NCI-H1436 treated with DMSO at 0.1 percent for 48 hours (cell line): ENCODE measurements at places on chromosomes 12 and 14.

DNA sequence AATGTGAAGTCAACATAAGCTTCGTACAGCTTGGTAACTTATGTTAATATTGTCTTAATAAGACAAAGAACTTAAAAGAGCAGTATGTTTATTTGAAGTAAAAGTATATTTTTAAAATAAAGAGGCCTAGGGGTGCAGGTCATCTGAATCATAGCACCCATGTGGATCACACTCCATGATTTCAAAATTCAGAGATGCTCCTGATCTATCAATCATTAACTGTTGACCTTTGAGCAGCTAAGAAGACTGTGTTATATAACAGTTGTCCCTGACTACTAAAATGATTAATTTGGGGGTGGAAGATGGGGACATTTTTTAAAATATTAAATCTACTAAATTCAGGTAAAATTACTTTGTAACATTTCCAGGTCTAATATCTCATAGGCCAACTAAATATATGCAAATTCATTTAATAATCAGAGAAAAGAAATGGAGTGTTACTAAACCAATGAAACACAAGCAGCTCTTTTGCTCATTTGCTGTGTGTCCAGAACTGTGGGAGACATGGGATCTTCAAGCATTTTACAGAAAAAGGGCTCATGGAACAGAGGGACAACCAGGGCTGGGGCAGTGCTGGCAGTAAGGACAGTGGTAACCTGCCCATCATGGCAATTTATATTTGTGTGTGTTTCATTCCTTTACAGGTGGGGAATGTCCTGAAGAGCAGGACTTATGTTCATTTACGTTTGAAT lies 120.7 kb upstream of the PCED1B start:
- no peak for DNase-seq

DNA sequence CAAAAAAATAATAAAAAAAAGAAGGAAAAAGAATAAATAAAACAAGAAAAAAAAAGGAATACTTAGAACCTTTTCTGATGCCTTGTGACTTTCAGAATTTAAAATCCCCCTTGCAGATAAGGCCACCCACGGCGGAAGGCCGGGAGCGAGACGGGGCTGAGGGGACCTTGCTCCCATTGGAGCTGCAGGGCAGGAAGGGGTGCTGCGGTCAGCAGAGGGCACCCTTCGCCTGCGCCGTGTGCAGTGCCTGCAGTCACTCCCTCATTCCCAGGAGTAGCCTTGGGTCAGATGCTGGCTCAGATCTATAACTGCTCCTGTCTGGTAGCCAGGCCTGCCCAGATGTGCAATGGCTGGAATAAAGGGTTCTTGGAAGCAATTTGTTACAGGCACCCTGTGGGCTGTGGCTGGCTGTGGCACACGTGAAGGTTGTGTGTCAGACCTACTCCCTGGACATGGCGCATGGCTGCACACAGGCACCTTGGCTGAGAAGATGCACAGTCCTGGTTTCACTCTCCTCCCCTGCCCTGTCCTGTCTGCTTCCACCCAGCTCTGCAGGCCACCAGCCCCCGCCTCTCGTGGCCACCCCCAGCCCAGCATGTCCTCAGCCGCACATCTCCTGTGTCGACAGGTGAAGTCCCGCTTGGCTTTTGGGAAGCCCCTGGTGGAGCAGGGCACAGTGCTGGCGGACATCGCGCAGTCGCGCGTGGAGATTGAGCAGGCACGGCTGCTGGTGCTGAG lies 13.4 kb upstream of the ALDH2 start:
- no peak for DNase-seq

GRCh38 chr14:87712396-87713090 lies 280.4 kb downstream of the GALC start:
- DNase-seq = no peak

DNA sequence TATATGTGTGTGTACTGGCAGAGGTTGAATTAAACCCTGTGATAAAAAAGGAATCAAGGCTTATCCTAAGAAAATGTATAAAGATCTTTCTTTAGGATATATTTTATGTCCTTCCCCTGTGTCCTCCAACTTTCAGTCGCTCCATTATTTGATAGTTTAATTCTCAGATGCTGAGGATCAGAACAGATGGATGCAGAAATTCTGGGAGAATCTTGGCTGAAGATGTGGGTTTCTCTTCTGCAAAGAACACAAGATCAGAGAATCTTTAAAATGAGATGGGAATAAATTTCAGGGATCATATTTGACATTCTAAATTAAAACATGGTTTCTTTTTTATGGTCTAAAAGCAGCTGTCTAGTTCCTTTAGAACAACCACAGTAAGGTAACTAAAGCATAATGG lies 37.9 kb downstream of the LRFN5 start:
- DNase-seq = no peak

DNA sequence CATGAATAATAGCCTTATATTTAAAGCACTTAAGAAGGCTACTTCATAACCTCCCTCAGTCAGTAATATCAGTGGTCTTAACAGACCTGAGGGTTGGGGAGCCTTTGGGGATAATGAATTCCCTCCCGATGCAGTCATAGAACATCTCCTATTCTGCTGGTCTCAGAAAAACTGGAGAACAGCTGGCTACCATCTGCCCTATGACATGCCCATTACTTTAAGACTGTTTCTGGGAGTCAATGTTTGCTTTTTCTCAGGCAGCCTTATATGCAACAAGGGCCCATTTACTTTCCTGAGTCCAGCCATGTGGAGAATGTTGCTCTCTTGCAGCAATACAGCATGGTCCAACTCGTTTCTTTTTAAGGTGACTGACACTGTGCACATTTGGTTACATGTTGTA lies 161.7 kb upstream of the PARP11 start:
- no peak for DNase-seq

- DNase-seq = no peak
These were observed 303.8 kb upstream of the DDHD1 start for GRCh38 chr14:53456931-53457330.

GRCh38 chr12:110819646-110820045 lies 27.1 kb upstream of the CCDC63 start:
- no peak for DNase-seq

DNA sequence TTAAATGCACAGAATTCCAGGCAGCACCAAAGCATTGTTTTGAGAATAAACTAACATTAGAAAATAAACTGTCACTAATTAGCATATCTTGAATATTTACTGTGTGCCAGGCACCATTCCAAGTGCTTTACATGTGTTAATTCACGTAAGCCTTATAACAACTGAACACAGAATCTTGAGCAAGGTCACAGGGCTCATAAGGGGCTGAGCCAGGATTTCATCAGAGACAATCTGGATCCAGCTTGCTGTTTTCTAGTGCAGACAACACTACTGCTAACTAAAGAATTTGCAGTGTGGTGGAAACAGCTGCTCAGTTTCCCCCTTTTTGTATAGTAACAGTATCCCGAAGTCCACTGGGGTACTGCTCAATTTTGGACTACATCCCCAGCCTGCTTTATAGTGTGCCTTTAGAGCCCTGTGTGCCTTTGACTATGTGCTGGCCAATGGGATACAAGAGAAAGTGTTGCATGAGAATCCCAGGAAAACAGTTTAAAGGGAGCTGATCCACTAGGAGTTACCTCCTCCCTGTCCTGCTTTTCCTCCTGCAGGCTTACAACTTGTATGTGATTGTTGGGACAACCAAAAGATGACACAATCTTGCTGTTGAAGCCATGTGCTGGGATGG lies 36.0 kb upstream of the RMST start:
- DNase-seq = no peak

DNA sequence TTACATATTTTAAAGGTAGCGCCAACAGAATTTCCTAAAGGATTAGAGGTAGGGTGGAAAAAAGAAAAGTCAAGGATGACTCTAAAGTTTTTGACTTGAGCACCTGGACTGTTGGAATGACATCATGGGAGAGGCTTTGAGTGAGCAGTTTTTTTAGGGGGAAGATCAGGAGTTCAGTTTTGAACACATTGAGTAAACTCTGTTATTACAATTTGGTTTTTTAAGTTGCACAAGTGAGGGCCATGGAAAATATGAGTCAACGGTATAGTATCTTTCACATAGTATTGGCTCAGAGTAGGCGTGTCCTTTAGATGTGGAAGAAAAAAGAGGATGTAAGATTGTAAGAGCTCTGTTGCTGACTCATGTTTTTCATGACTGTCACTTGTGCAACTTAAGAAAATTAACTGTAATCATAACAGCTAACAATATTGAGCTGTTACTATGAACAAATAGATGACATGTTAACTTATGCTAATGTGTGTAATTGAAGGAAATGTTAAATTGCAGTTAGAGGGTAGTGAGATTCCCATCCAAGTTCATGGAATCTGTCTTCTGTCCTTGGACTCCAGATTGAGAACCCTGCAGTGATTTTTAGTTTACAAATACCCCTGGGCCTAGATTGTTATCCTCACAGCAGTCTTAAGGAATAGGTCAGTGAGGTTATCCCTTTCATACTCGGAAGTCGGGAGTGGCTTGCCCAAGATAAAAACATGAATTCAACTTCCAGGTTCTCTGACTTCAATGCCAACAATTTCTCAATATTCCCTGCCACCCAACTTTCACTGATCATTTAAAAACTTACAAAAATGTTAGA lies 48.2 kb upstream of the ATP2B1 start:
- no peak for DNase-seq

GRCh38 chr12:120646044-120646443 lies 5.6 kb downstream of the CABP1 start:
- DNase-seq = no peak

GRCh38 chr12:32457251-32458025 lies 58.1 kb downstream of the FGD4 start:
- no peak for DNase-seq

GRCh38 chr14:61582815-61583214 lies 112.5 kb upstream of the HIF1A start:
- no peak for DNase-seq

DNA sequence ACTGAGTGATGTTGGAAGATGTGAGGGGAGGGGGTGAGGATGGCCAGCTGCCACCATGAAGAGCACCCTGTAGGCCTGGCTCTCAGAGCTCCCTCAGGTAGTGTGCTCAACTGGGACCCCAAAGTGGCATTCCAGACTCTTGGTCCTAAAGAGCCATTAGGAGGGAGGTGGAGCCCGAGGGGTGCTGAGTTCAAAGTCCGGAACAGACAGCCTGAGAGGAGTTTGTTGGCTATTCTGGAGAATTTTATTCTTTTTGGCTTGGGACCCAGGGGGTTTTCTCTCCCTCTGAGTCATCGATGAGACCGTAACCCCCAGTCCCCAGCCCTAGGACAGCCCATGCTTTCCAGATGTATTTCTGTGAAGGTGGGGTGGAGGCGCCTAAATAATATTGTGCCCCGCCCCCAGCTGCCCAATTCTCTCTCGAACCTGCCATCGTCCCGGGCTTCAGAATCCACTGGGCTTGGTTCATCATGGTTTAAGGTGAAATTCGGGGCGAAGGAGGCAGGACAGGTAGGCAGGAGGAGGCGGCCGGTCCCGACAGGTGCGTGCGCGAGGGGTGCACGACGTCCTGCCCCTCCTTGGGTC lies 690 bp upstream of the RBP5 start:
- no peak for DNase-seq

DNA sequence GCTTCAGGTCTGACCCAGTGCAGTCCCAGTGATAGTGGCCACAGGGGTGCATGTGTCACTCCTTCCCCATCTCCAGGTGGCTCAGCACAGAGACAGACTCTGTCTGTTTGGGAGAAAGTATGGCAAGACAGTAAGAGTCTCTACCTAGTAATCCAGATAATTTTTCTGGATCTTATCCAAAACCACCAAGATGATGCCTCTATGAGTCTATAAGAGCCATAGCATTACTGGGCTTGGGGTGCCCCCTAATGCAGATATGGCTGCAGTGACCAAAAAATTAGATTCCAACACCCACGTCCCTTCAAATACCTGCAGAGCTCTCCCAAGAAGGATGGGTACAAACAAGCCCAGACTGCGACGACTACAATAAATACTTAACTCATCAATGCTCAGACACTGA lies 123.8 kb downstream of the GRIP1 start:
- DNase-seq = no peak

DNA sequence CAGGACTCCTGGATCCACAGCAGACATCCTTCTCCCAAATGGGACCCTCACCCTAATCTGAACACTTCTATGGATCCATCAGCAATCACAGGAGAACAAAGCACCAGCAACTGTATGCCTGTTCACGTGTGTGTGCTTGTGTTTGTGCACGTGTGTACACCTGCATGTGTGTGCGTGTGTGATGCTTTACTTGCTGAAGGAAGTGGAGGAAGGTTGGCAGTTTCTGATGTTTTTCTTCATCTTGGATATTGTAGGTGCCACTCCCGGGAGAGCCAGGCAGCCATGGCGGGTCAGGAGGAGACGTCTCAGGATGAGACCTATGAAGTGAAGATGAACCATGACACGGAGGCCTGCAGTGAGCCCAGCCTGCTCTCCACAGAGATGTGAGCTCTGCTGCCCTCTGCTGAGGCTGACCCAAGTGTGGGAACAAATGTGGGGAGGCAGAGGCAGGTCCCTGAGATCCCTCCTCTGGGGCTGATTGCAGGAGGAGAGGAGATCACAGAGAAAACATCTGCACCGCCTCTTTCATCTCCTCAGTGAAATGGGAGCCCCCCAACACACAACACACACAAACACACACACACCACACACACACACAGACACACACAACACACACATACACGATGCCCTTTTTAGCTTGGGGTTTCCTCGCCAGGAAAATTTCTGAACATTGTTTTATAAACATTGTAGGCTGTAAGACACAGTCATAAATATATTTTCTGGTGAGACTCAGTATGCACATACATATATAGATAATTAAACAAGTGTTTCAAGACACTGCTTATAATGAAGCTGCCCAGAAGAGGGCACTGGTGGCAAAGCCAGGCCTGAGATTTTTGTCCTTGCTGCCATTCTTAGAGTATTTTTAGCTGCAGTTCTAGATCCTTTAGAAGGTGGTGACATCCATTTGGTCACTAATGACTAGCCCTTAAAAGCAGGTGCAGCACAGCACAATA lies 112.2 kb upstream of the FKBP4 start:
- no peak for DNase-seq

DNA sequence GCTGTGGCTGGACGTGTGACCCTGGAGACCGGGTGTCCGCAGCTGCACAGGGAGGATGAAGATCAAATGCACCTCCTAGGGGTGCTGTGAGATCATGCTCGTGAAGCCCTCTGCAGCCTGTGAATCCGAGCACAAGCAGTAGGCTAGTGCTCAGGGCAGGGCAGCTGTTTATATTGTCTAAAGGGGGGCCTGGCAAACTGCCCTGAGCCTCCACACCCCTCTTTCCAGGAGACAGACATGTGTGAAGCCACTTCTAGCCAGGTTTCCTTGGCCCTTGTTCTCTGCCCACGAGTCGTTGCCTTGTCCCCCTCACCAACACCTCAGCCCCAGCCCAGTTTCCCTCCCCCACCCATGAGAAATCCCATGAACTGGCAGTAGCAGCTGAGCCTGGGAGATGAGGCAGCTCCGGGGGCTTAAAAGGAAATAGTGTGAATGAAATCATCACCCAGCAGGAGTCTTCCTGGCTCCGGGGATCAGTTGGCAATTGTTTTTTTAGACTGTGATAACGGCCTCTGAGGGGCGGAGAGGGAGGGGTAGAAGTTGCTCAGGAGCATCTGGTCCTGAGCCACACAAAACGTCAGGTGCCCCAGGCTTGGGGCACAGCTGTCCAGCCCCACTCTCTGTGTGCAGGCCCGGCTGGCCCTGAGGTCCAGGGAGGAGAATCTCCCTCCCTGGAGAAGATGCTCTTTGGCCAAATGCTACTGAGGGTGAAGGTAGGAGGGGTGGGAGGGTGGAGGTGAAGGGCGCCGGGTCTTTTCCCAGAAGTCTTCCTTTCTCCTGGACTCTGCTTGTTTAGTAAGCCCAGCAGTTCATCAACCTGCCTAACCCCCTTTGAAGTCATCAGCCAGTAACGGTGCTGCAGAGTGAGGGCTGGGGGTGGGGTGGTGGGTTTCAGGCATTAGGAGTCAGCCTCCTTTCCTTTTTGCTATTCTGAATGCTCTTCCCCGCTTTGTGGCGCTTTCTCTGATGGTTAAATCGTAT lies 4.0 kb downstream of the FGF6 start:
- no peak for DNase-seq
